Stimulated activated naive CD8-positive, alpha-beta T cell treated with anti-CD3 and anti-CD28 coated beads, Interleukin-15, amount 100 ng/mL, for 72 hours (primary cell): ENCODE measurements at places on chromosomes 16 and 17.

- DNase-seq, result no peak
Observed at GRCh38 chr17:46199379-46199778, 6.2 kb upstream of the KANSL1 start.

DNA sequence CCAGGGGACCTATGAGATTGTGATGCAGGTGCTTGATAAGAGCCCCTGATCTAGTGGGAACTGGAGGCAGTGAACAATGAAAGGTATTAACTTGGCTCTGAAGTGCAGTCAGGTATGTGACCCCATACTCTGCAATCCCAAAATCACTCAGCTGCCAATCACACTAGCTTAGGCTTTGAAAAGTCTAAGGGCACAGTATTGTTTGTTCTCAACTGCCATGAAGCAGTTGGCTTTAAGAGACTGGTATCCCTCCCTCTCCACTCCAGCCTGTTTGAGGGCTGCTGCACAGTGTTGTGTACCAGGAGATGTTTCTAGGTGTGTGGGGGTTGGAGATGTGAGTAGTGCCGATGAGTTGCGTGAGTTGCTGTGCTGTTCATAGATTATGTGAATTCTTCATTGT, 2.4 kb downstream of the YPEL2 start:
- DNase-seq, result no peak

- peak; percentile 59 for DNase-seq
Observed at GRCh38 chr16:78235168-78235800, 135.8 kb downstream of the WWOX start.

GRCh38 chr17:42525221-42525620, 10.8 kb upstream of the NAGLU start:
- DNase-seq, result no peak

GRCh38 chr17:18323007-18323406, 7.9 kb downstream of the SMCR8 start:
- DNase-seq, result no peak

DNA sequence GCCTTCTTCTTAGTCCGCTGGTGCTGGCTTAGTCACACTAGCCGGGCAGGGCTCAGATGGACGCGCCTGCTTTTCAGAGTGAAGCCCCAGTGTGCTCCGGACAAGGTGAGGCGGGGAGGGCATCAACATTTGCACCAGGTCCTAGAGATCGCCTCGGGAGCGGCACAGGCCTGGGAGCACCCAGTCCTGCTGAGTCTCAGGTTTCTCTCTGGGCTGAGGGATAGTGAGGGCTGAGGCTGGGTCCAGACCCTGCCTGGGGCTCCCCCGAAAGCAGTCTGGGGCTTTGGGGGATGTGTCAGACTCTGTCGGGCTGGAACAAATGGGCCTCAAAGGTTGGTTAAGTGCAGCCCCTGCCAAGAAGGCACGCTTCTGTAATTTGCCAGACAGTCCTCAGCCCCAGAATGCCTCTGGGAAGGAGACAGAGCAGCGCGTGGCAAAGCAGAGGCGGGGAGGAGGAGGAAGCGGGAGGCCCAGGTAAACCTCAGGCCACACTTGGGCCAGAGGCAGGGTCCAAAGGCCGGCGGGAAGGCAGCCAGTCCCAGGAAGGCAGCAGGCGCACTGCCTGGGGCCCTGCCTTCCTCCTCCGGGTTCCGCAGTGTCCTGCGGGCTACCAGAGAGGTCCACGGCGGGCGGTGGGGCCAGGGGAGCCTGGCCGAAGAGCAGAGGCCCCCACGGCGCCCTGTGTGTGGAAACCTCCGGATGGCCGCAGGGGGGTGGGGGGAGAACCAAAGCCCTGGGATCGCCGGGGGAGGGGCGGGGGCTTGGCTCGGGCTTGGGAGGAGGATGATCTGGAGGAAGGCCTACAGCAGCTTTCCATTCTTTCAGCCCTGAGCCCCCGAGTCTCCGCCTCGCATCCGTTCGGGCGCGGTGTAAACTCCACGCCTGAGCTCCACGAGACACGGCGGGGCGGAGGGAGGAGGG, 39.5 kb upstream of the ATP2A3 start:
- no peak for DNase-seq

- no peak for DNase-seq
Observed at GRCh38 chr17:81839301-81839700, 4.5 kb upstream of the PPP1R27 start.

DNA sequence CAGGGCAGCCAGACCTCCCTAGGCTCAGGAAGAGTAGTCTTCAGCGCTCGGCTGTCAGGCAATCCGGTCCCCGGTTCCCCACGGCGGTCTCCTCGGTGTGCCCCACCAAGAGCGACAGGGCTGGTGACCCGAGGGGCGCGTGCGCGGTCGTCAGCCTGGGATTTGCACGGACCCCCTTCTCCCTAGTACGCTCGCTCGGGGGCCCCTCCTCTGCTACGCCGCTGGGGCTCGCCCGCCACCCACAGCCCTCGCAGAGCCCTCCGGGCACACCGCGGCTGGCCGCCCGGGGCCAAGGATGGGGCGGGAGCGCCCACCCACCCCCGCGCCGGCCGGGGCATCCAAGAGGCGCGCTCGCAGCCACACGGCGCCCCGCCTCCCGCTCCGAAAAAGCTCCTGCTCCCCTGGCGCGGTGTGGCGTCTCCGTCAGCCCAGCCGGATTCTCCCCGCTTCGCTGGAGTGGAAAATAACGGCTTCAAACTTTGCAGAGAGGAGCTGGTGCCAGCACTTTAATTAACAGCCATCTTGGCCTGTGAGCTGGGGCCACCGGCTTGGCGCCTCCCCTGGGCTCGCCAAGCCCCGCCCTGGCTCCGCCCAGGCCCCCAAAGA, 2.1 kb upstream of the C1QL1 start:
- no peak for DNase-seq

DNA sequence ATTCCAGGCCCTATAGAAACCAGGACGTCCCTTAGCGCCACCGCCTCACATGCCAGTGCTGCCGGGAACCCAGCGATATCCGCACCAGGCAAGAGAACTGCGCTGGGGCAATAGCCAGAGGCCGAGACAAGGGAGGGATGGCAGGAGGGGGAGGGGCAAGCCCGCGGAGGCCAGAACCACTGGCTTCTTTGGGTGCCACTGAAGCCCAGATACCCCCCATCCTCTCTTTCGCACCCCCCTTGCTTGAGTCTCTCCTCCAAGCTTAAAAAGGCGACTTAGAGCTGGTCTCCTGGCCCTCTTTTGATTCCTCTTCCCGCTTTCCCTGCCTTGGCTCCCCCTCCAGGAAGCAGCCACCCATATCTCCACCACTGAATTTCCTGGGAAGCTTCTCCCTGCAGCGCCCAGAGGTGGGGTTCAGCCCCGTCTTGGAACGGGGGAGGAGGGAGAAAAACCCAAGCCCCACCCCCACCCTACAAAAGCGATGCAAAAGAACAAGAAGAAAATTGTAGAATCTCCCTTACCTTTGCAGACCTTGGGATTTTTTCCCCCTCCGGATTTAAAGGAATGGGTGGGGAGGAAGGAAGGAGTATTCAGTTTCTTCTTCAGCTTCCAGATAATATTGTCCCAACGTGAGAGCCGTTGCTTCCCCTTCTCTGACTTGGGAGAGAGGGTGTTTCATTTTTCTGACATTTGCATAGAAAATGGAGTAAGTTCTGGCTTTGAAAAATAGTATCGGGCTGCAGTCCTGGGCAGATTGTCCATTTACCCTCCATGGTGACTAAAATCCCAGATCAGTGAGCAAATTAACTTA, 622 bp downstream of the HOXB6 start:
- no peak for DNase-seq
